ENCODE measurements at places on chromosomes 1 and 21. TPM values are rescaled to one million over a fixed set of nuclear protein-coding genes. Genes with fewer than 3 reads are reported as not detected.

Gene ANKRD35
- total RNA-seq: under 0.01 TPM

Gene ATAD3C
- total RNA-seq: 0.89 TPM

Gene RAB42
- 5.6 TPM for total RNA-seq

Gene PIGR
- total RNA-seq: not detected

Gene SMPDL3B
- 0.26 TPM for total RNA-seq

Data from dermis microvascular lymphatic vessel endothelial cell (primary cell).